Stimulated activated CD8-positive, alpha-beta memory T cell treated with anti-CD3 and anti-CD28 coated beads, Interleukin-12 subunit alpha, Interleukin-12 subunit beta, amount 100 ng/mL, for 4 hours (primary cell): ENCODE measurements at places on chromosomes 1 and 21.

DNA sequence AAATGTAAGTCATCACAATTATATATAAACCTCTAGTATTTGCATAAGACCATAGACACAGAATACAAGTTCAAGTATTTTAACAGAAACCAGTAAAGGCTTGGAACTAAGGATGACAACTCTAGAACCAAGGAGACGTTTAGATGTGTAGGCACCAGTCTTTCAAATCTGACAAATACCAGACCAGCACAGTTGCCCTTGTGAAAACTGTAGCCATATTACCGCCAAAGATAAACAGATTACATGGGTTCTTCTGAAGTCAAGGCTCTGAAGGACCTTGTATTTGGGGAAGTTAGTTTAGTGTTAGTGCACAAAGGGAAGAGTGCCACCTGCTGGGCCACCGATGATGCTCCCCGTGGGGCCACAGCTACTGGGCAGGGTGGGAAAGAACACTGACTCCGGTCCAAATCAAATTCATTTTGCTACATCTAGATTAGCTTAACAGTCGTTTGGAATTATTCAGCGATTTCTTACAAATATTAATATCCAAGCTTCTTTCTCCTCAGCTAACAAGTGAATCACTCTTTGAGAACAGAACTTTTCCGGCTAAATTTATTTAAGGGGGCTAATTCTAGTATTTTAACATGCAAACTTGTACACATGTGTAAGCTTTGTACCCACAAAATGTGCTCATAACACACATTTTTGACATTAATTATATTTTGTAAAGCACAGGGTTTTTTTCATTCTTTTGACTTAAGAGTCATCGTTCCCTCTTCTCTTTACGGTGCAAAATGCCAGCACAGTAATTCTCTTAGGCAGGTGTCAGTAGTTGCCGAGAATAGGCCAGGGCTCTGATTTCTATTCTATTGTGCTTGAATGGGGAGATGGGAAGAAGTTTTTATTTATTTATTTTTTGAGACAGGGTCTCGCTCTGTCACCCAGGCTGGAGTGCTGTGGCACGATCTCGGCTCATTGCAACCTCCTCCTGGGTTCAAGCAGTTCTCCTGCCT lies 8.0 kb upstream of the NIBAN1 start:
- DNase-seq = peak; percentile 51

GRCh38 chr1:153478692-153479618 lies 18.5 kb upstream of the S100A7 start:
- DNase-seq = no peak

GRCh38 chr1:248625971-248626370 lies 8.9 kb downstream of the OR2T11 start:
- no peak for DNase-seq

DNA sequence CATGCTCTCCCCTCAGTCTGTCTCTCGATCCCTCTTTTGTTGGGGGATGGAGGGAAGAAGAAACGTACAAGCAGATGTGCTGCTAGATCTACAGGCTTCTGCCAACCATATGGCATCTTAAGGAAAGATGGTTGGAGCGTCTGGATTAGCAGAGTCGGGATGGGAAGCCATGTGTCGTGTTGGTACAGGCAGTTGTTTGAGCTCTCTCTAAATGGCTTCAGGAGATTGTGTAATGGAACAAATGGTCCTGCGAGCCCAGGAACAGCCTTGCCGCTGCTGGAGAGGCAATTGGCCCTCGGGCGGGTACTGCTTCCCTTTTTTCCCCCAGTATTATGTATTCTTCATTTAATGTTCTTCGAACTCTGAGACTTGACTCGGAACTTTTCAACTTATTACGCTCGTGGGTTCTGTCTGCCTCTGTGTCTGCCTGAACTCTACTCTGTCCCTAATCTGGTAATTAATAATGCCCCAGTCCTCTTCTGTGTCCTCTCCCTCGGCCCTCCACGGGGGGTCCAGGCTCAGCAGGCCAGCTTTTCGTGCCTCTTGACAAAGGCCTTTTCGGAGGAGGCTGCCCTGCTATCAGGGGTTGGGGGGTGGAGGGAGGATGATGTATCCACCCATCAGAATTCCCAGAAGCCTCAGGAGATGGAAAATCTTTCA lies 215.3 kb downstream of the SDCCAG8 start:
- DNase-seq = no peak

DNA sequence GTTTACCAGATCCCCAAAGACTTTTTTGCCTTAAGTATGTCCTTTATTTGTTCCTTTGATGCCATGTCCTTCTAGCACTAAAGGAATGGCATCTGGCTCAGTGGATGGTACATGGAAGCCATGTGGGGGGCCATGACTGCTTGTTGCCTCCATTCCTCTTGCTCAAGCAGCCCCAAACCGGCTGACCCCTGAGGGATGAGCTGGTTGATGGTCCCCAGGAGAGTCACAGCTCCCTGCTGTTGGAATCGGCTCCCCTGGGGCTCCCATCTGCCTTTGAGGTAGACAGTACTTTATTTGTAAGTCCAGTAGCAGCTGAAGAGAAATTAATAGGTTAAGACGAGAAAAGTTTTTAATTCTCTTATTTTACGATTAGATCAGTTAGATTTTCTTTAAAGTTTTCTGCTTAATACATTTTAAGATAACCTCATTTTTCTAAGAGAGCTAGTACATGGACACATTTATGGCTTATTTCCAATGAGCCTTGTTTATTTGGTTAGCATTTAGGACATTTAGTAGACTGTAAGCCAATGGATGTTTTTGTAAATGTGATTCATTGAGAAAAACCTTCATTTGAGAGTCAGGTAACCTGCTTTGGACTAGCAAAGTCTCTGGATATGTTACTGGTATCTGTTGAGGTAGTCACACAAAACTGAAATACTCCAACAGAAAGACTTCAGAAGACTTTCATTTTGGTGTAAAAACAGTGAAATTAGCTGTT lies 88.2 kb downstream of the CAMTA1 start:
- no peak for DNase-seq

DNA sequence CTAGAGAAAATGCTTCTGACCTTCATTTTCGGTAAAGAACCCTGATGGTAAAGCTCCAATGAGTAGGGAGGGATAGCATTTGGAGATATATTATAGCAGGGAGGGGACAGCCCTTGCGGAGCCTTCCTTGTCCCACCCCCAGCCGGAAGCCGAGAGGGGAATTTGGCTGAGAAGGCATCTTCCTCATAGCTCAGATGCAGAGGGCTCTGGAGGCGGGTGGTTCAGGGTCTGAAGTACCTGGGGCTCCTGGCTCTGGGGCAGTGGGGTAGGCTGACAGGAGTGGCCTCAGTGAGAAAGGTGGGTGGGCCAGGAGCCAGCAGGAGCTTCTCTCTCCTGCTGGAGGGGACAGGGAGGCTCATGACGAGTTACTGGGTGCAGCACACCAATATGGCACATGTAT lies 88.0 kb upstream of the IFFO2 start:
- no peak for DNase-seq

DNA sequence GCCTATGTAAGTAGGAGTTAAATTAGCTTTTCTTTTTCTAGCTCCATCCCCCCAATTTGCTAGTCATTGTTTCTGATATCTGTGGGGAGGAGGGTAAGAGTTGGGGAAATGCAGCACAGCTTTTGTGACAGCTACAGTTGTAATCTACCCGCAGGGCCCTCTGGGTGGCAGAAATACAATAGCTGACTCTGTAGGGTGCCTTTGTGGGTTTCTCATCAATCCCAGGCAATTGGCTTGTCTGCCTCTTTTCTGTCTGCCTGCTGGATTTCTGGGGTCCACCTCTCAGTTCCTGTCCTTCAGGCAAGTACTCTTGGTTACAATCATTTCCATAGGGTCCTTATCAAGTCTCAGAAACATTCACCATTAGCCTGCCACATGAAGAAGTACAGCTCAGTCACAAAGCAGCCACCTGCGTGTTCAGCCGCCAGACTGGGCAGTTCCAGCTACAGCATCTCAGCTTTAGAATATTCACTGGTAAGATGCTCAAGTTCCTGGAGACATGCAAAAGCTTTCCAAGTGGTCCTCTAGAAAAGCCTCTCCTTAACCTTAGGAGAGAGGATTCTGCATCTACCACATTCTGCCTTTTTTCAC lies 19.2 kb upstream of the SLC44A5 start:
- DNase-seq = no peak

- no peak for DNase-seq
Observed at GRCh38 chr1:234661317-234661928, 51.4 kb upstream of the IRF2BP2 start.

- DNase-seq = no peak
Observed at GRCh38 chr1:45172764-45173163, 33.6 kb downstream of the ZSWIM5 start.

DNA sequence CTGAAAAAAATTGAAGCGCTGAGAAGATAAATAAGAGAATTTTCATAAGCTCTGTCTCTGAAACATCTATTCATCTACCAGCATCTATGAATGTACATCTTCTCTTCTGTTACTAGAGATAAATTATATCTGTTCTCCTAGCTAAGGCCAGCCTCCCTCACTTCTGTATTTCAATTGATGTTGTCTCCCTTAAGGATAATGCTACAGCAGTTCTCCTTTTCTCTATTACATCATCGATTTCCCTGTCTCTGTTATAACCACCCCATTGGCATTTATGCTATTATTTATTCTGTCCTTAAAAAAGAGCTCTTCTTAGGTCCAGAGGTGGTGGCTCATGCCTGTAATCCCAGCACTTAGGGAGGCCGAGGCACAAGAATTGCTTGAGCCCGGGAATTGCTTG lies 42.9 kb upstream of the TMCO2 start:
- DNase-seq = no peak

DNA sequence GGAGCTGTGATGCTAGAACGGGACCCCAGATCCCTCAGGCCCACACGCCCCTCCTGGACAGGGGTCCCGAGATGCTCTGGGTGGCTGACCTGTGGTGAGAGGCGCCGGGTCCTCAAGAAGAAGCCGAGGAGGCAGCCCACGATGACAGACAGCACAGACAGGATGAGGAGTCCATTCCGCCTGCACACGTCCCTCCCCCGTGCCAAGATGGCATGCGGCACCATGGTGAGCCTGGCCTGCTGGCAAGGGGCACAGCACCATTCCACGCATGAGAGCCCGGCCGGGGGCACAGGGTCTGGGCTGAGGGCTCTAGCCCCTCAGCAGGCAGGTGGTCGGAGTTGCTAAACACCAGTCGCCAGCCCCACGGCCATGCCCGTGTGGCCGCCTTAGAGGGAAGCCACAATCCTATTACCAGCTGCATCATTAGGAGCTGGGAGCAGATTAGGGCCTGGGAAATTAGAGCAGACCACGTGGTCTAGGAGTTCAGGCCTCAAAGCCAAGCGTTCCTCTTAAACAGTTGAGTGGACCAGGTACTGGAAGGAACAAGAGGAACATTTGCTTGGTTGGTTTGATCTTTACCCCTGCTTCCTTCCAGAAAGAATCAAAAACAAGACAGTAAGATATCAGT lies at the start of gene SLC1A7:
Gene SLC1A7, minus strand, starts transcription at position 413 of the 628 bp plus-strand sequence. Its CDS starts 189 bp downstream, at position 224.
- no peak for DNase-seq

GRCh38 chr1:84365225-84366221 lies 32.8 kb upstream of the DNASE2B start:
- peak; percentile 2 for DNase-seq

DNA sequence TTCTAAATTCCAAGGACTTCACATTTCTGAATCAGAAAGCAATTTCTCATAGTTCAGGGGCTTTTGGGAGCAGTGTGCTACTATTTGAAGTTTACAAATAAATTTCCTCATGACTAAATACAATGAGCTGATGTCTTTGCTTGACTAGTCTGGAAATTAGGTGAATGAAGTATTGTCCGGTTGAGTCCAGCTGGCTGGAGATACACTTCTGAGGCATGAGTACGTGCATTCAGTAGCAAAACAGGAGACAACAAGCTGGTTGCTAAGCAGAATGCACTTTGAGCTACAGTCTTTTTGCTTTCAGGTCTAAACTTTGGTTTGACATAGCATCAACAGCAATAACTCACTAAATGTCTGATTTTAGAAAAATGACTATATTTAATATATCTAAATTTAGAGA lies 27.1 kb downstream of the ZNHIT6 start:
- DNase-seq = no peak

DNA sequence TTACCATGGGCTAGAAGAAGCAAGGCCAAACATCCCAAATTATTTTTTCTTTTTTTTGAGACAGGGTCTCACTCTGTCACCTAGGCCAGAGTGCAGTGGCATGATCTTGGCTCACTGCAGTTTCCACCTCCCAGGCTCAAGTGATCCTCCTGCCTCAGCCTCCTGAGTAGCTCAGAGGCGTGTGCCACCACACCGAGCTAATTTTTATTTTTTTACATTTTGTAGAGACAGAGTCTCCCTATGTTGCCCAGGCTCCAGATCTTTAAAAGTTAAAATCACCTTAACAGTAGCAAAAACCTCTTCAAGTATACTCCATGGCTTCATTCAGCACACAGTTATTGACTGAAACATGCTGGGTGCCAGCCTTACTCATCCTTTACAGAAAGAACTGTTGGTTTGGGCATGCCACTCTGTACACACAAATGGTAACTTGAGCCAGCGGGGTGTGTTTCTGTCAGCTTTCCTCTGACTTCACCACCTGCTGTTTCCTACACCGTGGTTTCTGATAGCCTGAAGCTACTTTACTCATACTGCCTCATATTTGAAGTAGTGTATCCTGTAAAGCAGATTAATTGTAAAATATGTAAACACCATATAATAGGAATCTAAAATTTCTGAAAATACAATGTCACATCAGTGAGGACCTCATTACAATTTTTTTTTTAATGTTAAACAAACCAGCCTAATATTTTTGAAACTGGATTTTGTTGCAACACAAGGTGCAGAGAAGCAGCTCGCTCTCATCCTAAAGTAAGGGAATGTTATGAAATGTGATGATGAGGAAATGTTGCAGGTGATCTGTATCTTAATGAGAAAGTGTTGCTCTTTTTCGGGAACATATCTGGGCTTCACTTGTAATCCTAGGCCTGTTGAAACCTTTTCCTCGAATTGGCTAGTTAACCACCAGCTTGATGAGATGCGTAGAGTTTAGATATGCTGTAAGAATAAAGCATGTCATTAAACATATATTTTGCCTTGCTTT lies 113.9 kb downstream of the ATP5PO start:
- DNase-seq = no peak

GRCh38 chr1:112563341-112563740 lies 54.6 kb downstream of the WNT2B start:
- no peak for DNase-seq

GRCh38 chr1:87560137-87560536 lies 231.5 kb downstream of the LMO4 start:
- DNase-seq = no peak

DNA sequence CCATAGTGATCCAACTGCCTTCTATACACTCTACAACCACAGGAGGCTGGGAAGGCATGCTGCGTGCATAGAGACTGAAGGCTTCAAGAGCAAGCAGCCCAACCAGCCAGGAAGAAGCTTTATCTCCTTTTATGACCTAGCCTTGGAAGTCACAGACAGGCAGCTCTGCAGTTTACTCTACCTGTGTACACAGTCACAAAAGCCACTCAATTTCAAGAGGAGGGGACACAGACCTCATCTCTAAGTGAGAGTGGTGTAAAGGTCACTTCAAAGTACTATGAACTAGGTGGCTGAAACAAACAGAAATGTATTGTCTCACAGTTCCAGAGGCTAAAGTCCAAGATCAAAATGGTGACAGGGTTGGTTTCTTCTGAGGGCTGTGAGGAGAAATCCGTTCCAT lies 69.6 kb upstream of the GJB5 start:
- no peak for DNase-seq

DNA sequence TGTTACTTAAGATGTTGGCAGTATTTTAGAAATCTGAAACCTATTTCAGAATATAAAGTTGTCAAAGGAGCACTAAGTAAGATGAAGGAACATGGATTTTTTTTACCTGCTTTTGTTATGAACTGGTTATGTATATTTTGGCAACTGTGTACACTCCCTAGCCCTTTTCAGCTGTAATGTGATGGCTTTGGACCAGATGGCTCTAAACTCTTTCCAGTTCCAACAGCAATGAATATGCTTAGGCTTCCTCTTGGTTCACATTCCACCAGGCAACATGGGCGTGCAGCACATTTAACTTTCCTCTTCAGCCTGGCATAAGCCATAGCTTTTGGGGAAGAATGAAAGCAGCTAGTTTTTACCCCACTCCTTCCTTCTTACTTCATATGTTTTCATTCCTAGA lies 95.6 kb upstream of the ADAMTS5 start:
- DNase-seq = no peak
